H9 (cell line): ENCODE measurements at places on chromosomes 7 and 10.

DNA sequence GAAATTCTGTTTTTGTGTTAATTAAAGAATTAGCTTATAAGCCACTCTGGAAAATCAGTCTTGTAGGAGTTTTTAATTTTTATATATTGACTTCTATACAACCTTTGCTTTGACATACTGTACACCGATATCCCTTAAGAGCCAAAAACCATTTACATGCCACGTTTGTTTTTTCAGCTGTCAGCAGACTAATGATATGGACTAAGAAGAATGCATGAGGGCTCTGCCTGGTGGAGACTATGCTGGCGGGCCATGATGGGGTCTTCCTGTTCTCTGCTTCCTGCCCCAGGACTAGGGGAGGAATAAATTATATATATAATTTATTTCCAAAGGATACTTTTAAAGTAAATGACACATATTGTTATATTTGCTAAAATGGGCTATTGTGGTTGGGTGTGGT is 96.3 kb downstream of the CDK14 start:
- H3K4me3 ChIP-seq: no peak overlapping the region
- no peaks in the 10 kb centered on the region for H3K27me3 ChIP-seq
- no peak for DNase-seq
- peaks cover 6% of the 10 kb centered on the region for H3K36me3 ChIP-seq
- no peaks in the 10 kb centered on the region; the same call in 1 of the 2 replicates for H3K4me1 ChIP-seq

- no peak overlapping the region for H3K27ac ChIP-seq
- H3K4me3 ChIP-seq: no peak overlapping the region
- DNase-seq: no peak
- H3K4me1 ChIP-seq: 0 out of 2 replicates have a peak, but pooled peaks cover 3% of the 10 kb centered on the region
- no peaks in the 10 kb centered on the region for H3K36me3 ChIP-seq
Observed at GRCh38 chr10:117096599-117097201, 41.4 kb downstream of the VAX1 start.

- no peaks in the 10 kb centered on the region for H3K27me3 ChIP-seq
- peaks cover 63% of the 10 kb centered on the region for H3K36me3 ChIP-seq
- H3K4me3 ChIP-seq: no peak overlapping the region
- H3K27ac ChIP-seq: no peak overlapping the region
Observed at GRCh38 chr7:99562832-99563231, 4.4 kb downstream of the ZNF655 start.

DNA sequence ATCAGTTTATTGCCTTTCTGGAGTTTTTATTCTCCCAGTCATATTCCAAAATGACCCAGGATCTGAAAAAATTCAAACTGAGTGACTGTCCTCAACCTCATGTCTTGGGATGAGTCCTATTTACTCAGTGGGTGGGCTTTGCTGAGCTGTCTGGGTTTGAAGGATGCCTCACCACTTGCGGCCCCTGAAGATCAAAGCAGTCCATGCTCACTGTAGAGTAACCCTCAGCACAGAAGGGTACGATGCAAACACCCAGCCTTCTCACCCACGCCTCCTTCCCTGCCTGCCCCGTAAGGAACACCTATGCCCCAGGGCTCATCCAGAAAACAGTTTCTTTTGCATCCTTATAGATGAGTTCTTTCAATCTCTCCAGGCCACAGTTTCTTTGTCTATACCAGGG is 42.2 kb upstream of the GRB10 start:
- no peak overlapping the region for H3K4me3 ChIP-seq
- no peaks in the 10 kb centered on the region for H3K36me3 ChIP-seq
- H3K27ac ChIP-seq: no peak overlapping the region
- H3K4me1 ChIP-seq: peaks cover 5% of the 10 kb centered on the region; the same call in 1 of the 2 replicates
- H3K27me3 ChIP-seq: no peaks in the 10 kb centered on the region

- no peak overlapping the region for H3K27ac ChIP-seq
- no peaks in the 10 kb centered on the region for H3K4me1 ChIP-seq
- no peaks in the 10 kb centered on the region for H3K36me3 ChIP-seq
- H3K27me3 ChIP-seq: no peaks in the 10 kb centered on the region
- DNase-seq: no peak
Observed at GRCh38 chr10:125662584-125662983, 20.4 kb downstream of the TEX36 start.

GRCh38 chr10:102324061-102324460 is 71.4 kb upstream of the NFKB2 start:
- H3K27ac ChIP-seq: no peak overlapping the region
- H3K36me3 ChIP-seq: no peaks in the 10 kb centered on the region
- no peak for DNase-seq
- no peak overlapping the region for H3K4me3 ChIP-seq
- no peaks in the 10 kb centered on the region; the same call in 1 of the 2 replicates for H3K4me1 ChIP-seq
- no peaks in the 10 kb centered on the region for H3K27me3 ChIP-seq

- H3K27me3 ChIP-seq: no peaks in the 10 kb centered on the region
- H3K4me3 ChIP-seq: no peak overlapping the region
- no peaks in the 10 kb centered on the region for H3K36me3 ChIP-seq
- DNase-seq: no peak
- H3K4me1 ChIP-seq: no peaks in the 10 kb centered on the region
- no peak overlapping the region for H3K27ac ChIP-seq
Observed at GRCh38 chr7:20494566-20494965, 120.9 kb upstream of the ABCB5 start.

DNA sequence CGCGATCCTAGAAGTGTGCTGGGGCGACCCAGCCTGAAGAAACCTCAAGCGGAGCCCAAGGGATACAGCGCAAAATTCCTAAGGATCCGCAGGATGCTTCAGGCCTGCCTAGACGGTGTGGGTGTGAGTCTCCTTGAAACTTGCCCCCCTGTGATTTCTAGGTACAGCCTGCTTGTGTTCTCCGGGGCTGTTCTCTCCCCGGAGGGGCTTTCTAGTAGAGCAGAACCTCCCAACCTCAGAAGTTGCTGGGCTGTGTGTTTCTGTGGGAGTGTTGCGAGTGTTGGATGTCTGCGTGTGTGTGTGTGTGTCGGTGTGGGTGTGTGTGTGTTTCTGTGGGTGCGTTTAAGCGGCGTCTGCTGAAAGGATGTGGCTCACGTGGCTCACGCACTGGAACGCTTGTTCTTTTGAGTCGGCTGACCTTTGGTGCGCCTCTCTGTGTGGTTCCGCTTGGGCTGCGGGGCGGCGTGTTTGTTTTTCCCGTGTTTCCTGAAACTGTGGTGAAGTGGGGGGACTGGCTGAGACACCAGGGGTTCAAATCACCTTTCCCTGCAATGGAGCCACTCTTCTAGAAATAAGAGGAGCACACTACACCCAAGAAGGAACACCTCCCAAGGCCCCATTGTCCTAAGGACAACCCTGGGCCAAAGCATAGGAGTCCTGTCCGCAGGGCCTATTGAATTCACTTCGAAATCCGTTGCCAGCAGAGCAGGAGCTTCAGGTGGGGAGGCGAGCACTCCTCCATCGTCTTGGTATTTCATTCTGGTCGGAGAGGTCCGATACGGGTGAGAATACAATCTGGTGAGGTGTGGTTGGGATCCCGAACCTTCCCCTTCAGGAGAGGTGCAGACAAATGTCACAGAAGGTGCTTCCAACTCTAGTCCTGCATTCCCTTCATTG is 25.1 kb upstream of the ZNF273 start:
- H3K27ac ChIP-seq: no peak overlapping the region
- peak overlapping the region; percentile 36 for H3K4me3 ChIP-seq
- no peaks in the 10 kb centered on the region for H3K4me1 ChIP-seq
- H3K27me3 ChIP-seq: no peaks in the 10 kb centered on the region; the same call in 1 of the 2 replicates
- peak; percentile 12 for DNase-seq

- H3K27me3 ChIP-seq: no peaks in the 10 kb centered on the region
- peaks cover 5% of the 10 kb centered on the region; the same call in 2 of the 3 replicates for H3K36me3 ChIP-seq
- no peak overlapping the region for H3K4me3 ChIP-seq
- H3K4me1 ChIP-seq: peaks cover 6% of the 10 kb centered on the region; the same call in 1 of the 2 replicates
- DNase-seq: no peak
- no peak overlapping the region for H3K27ac ChIP-seq
Observed at GRCh38 chr7:129767120-129768015, 155.8 kb downstream of the NRF1 start.

GRCh38 chr10:1126461-1126860 is 70.3 kb downstream of the WDR37 start:
- no peak overlapping the region for H3K4me3 ChIP-seq
- no peaks in the 10 kb centered on the region for H3K4me1 ChIP-seq
- peaks cover 39% of the 10 kb centered on the region; the same call in 2 of the 3 replicates for H3K36me3 ChIP-seq
- DNase-seq: no peak

GRCh38 chr7:95874129-95874528 is 101.8 kb downstream of the DYNC1I1 start:
- H3K27ac ChIP-seq: no peak overlapping the region
- H3K27me3 ChIP-seq: no peaks in the 10 kb centered on the region
- no peaks in the 10 kb centered on the region for H3K36me3 ChIP-seq
- H3K4me1 ChIP-seq: no peaks in the 10 kb centered on the region; the same call in 1 of the 2 replicates
- H3K4me3 ChIP-seq: no peak overlapping the region
- no peak for DNase-seq

DNA sequence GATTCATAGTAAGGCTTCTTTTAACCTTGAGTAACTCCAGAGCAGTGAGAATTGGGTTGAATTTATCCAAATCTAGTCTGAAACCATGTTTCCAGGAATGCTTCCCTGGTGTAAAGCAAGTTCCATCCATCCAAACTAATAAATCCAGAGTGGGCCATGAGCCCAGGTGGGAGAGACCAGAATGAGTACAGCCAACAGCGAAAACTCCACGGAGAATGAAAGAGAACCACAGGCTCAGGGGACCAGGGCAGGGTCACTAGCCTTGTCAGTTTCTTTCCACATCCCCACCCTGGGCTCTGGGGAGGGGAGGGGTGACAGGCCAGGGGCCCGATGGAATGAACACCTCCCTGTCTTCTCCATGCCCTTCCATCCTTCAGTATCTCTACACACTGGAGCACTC is 180.1 kb downstream of the NEURL1 start:
- H3K27ac ChIP-seq: no peak overlapping the region
- DNase-seq: no peak
- H3K36me3 ChIP-seq: no peaks in the 10 kb centered on the region
- no peaks in the 10 kb centered on the region for H3K27me3 ChIP-seq
- H3K4me1 ChIP-seq: no peaks in the 10 kb centered on the region; the same call in 1 of the 2 replicates

DNA sequence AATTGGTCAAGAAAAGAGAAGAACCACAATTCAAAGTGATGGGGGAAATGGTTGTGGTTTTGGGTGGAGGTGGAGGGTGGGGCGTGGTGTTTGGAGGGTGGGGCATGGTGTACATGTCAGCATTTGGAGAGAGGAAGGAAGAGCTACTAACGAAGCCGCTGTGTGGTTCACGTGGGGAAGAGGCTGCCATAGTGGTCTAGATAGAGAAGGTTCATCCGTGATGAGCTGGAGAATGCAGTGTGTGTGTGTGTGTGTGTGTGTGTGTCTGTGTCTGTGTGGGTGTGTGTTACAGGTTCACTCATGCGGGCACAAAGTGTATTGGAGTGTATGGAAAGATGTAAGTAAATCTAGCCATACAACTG is 6.1 kb upstream of the VCL start:
- H3K27ac ChIP-seq: no peak overlapping the region
- no peak overlapping the region for H3K4me3 ChIP-seq
- no peaks in the 10 kb centered on the region for H3K27me3 ChIP-seq
- DNase-seq: no peak

- H3K4me3 ChIP-seq: no peak overlapping the region
- H3K27me3 ChIP-seq: no peaks in the 10 kb centered on the region
- no peak overlapping the region for H3K27ac ChIP-seq
- H3K4me1 ChIP-seq: no peaks in the 10 kb centered on the region
Observed at GRCh38 chr10:14039968-14040668, 290.6 kb downstream of the FRMD4A start.
